Stimulated activated CD8-positive, alpha-beta memory T cell treated with anti-CD3 and anti-CD28 coated beads, Interleukin-4, amount 100 ng/mL, for 4 hours (primary cell): ENCODE measurements at places on chromosomes 6 and 20.
A peak's percentile ranks its signal among the peaks of the same experiment; 100 is the strongest.

- DNase-seq: no peak
Measured at GRCh38 chr6:32501016-32501415, 29.1 kb downstream of the HLA-DRB5 start.

DNA sequence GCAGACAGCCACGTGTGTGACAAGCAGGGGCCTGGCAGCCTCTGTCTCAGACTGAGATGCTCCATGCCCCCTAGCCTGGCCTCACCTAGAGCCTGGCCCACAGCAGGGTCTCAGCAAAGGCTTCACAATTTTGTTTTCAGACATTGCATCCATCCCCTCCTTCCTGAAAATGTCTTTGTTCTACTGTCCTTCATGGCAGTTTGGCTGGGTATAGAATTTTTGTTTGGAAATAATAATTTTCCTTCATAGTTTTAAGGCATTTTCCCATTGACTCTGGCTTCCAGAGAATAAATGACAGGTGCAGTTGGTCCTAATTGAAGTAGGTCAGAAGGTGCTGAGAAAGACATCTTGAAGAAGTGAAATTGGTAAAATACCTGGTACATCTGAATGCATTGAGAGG, 216.2 kb downstream of the EYA2 start:
- DNase-seq: no peak

GRCh38 chr6:72616406-72617015, 5.4 kb upstream of the KCNQ5 start:
- DNase-seq: no peak

DNA sequence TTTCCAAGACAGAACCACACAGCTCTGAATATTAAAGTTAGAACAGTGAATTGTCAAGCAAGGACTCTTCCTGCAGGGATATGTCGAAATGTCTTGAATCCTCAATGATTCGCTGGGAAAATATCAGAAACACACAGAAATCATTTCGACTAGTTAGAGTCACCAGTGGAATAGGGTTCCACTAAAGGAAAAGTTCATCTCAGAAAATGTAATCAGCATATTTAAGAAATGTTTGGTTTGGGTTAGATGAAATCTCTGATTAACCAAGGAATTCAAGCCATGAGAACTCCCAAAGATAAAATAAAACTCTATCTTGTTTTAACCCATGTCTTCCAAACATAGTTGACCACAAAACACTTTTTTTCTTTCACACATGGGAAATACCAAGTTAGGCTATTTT, 621.0 kb upstream of the NRSN1 start:
- DNase-seq: no peak

GRCh38 chr6:50956014-50956413, 137.3 kb downstream of the TFAP2B start:
- DNase-seq: no peak

DNA sequence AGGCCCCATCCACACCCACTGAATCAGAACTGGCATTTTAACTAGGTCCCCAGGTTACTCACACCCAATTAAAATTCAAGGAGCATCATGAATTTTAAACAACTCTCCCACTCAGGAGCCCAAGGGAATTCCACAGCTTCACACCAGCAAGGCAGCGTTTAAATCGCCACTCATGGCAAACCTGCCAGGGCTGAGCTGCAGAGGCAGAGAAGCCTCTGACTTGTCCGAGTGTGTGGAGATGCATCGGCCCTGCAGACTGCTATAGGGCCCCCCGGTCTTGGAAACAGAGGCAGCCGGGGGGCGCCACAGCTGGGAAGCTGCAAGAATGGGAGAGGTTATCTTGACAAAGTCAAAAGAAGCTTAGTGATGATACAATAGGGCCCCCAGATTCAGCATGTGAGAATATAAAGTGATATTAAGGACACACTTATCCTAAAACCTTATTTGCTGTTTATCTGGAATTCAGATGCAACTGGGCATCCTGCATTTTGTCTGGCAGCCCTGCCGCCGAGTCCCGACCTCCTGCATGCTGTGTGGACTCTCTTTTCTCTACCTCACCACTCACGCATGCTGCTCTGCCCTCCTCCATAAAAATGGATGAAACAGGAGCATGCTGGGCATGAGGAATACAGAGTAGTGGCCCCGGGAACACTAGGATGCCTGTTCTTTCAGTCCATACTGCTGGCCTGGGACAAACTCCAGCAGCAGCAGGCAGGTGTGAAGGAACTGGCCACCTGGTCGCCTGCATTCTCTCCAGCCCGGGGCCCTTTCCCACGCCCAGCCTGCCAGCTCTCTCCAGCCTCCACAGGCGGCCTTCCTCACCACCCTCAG, 126.1 kb downstream of the PXDC1 start:
- no peak for DNase-seq

GRCh38 chr6:122075917-122076316, 323.5 kb upstream of the HSF2 start:
- no peak for DNase-seq

GRCh38 chr6:149881860-149882259, 16.1 kb downstream of the RAET1E start:
- DNase-seq: no peak

DNA sequence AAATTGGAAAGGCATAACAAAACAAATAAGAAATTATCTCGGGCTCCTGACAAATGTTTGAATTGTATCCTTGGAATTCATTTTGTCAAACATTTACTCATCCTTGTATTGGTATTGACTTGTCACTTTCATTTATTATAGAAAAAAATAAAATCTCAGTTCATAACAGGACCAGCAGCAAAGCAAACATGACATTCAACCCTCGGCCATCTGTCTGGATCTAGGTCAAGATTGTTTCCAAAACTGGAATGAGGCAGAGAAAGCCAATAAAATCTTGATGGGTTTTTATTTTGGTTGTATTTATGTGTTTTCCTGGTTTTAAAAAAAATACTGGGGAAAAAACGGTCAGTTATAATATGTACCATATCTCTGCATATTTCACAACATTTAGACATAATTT, 42.9 kb upstream of the FABP7 start:
- DNase-seq: no peak

- no peak for DNase-seq
Measured at GRCh38 chr6:754202-754601, 61.3 kb upstream of the EXOC2 start.

- DNase-seq: no peak
Measured at GRCh38 chr6:99979953-99980352, 14.1 kb downstream of the MCHR2 start.

GRCh38 chr20:24855848-24856247, 93.2 kb upstream of the CST7 start:
- no peak for DNase-seq

DNA sequence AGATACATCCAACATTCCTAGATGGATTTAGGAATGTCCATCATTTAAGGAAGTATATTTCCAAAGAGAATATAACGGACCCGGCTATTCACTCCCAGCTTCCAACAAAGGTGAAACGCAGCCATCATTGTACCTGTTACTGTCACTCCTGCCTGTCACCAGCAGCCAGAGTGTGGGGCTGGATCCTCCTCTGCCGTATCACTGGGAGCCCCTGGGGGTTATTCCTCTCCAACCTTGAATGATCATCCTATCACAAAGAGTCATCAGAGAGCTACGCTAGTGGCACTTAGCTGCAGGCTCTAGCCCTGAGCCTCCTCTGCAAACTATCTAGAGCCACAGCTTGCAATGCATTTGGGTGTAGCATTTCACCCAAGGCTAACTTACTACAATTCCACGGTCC, 73.6 kb upstream of the NHSL1 start:
- DNase-seq: no peak

DNA sequence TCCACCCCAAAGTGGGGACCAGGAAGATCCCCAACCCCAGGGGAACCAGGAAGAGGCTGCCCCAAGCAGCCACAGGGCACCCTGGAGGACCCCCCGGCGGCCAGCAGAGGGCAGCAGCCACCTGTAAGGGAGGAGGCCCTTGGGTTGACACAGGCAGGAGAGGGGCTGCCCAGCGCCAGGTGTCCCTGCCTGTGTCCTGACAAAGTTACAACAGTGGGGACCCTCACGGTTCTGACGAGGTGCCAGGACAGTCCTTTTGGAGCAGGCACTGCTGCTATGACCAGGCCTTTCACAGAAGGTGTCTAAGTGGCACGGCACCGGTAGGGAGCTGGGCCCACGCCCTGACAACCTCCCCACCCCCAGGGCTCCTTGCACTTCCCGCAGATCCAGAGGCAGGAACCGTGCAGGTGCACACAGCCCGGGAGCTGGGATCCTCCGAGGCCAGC, 176.7 kb downstream of the BMP7 start:
- peak; percentile 18 for DNase-seq

GRCh38 chr20:42531508-42531961, 658.2 kb downstream of the PTPRT start:
- no peak for DNase-seq

DNA sequence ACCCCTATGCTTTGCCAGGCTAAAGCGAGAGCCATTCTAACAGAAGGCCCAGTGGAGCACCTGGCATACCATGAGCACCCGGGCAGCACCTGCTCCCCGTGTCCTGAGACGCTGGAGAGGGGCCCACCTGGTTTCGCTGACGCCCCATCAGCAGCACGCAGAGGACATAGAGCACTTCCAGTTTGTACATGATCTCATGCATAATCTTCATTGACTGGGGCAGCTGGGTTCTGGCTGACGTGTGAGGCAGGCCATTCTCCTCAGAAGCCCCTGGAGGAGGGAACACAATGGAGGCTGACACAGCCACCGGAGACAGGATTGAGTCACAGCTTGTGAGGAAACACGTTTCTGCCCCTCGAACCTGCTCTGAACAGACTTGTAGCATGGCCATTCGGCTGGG, 65.4 kb downstream of the MYH7B start:
- no peak for DNase-seq

DNA sequence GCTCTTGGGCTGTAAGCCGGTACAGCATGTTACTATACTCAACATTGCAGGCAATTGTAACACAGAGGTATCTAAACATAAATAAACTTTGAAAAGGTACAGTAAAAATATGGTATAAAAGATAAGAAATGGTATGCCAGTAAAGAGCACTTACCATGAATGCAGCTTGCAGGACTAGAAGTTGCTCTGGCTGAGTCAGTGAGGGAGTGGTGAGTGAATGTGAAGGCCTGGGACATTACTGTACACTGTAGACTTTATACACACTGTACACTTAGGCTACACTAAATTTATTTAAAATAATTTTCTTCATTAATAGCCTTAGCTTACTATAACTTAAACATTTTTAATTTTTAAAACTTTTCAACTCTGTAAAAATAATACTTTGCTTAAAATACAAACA, 37.8 kb upstream of the ANKEF1 start:
- no peak for DNase-seq

DNA sequence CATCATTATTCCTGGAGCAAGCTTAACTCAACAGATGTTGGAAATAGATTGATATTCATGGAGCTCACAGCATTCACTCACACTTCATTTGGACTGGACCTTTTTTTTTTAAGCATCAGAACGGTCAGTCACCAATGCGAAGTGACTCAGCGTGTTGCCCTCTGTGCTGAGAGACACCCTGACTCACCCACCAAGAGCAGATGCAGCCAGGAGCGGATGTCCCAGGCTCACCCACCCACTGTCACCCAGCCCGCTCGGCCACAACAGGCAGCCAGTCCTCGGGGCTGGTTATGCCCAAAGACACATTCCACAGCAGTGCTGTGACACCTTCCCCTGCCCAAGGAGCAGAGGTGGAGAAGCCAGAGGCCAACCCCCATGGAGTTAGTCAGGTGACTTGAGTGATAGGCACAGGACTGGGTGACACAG, 15.7 kb downstream of the RNASET2 start:
- DNase-seq: no peak

DNA sequence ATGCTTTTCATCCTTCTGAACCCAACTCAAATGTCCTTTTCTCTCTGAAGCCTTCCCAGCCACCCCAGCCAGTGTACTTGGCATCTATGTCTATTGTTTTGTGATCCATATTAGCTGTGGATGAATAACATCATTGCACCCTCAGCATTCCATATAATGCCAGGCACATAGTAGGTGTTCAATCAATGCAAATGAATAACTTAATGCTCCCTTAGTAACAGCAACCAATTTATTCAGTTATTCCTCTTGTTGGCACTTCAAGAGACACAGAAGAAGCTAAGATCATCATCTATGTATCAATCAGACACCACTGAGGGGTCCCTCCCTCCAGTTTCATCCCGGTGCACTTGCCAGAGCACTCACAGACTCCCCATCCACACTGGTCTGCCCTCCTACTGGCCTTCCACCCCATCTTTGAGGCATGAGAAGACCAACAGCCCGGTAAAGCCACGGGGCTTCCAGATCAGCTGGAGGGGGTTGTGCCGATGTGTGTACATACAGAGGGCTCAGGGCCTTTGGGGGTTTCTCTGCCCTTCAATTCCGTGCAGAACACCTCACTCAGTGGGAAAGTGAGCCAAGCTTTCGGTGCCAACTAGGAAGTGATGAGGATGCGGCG, 2.4 kb upstream of the TAF8 start:
- no peak for DNase-seq

DNA sequence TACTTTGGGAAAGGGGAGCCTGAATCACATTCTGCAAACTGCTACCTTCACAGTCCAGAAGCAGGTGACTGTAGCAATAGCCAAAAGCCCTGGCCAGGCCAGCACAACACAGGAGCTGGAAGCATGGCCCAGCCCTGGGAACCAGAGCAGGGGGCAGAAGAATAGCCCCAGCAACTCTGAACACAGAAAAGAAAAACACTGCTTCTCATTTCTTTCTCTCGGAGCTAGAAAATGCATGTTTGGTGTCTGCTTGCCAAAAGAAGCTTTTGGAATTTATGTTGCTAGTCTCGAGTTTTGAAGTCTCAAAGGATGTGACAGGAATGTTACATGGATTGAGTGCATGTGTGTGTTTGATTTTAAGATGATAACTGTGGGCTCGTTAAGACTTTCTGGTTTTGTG, 79.8 kb upstream of the SCAF8 start:
- DNase-seq: no peak

DNA sequence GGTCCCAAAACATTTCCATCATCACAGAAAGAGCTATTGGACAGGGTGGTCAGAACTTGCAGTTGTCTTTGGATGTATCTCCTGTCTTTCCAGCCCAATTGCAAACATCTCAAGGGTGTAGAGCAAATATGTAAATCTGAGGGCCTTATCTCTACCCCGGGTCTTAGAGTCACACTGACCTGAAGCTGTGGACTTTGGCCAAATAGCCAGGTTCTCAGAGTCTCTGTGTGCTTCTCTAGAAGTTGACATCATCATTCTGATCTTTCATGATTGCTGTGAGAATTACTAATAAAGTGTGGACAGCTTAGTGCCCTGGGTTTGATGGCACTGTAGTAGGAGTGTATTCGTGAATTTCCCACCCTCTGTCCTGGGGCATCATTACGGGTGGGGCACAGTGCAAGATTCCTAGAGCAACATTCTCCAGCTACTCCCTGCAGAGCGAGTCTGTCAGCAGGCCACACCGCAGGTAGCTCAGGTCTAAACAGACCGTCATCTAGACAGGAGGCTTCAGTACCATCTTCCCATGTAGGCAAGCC, 71.1 kb downstream of the SLC24A3 start:
- DNase-seq: no peak

DNA sequence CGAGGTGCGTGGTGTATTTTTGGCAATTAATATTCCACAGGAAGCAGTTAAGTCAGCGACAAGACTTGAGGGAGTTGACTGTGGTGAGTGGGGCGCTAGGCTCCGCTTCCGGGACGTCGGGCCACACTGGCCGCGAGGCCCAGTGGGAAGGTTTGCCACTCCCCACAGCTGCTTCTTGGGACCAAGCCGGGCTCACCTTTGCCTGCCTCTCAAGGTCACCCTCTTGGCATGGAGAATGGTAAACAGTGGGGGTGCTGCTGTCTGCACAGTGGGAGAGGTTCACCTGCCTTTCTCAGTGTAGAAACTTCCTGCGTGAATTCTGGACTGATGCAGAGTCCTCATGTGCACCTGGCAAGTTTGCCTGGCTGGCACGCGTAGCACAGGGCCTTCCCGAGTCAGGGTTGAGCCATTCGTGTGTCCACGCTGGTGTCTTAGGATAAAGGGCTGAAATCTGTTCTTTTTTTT, 6.4 kb downstream of the OSBPL2 start:
- DNase-seq: no peak

- DNase-seq: no peak
Measured at GRCh38 chr6:140045116-140045515, 670.7 kb upstream of the CITED2 start.
